H54 (cell line): ENCODE measurements at places on chromosomes 1 and 21.

DNA sequence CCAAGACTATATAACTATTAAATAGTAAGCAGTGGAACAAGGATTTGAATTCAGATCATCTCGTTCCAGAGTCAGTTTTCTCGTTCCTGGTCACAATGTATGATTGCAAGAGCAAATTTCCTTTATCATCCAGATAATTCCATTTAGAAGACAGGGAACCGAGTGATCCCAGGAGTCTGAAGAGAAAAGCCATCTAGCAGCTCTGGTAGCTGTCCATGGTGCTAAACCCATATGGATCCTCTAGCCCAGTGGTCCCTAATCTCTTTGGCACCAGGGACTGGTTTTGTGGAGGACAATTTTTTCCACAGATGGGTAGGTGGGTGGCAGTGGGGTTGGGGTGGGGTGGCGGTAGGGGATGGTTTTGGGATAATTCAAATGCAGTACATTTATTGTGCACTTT is 229.4 kb downstream of the PTPRU start:
- no peak for DNase-seq

- DNase-seq: no peak
Observed at GRCh38 chr21:31848326-31848985, 24.4 kb upstream of the HUNK start.

GRCh38 chr1:211532088-211532444 is 40.1 kb upstream of the RD3 start:
- no peak for DNase-seq

DNA sequence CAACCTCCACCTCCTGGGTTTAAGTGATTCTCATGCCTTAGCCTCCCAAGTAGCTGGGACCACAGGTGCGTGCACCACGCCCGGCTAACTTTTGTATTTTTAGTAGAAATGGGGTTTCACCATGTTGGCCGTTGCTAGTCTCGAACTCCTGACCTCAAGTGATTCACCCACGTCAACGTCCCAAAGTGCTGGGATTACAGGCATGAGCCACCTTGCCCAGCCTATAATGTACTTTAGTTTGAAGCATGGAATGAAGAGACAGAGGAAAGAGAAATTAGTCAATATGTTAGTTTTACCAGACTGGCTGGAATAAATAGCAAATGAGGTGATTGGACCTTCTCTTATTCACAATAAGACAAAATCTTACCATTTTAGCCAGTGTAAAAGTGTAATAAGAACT is 89.0 kb downstream of the GTF2B start:
- DNase-seq: no peak

DNA sequence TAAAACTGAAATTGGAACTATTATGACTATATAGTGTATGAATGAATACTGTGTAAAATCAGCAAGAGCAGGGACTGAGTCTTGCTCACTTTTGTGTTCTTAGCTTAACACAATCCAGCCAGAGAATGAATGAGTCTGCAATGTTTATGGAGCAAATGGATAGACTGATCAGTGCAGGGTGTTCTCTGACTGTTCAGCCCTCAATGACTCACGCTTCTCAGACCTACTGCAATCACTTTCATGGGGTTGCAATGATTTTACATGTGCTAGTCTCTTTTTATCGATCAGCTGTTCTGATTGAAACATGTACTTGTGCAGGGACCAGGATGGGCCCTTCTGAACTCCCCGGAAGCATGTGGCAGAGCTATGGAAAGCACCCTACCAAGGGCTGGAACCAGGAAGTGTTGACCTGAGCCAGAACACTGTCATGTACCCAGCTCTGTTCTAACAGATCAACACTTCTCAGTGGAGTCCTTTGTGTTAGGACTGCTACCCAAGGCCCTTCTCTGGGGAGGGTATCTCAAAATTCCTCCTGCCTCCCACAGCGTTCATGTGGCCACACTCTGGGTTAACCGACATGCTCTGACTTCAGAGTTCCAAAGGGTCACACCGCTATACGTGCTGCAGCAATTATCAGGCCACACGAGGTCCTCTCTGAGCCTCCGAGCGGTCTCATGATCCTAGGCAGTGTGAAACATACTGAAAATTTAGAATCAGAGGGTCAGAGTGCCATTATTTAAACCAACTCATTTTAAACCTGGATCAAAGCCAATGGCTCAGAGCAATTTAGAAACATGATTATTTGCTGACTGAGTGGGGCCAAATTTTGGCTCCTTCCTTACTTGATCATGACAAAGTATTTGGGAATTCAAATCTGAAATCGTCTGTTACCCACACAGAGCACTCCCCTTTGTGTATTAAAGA is 35.2 kb downstream of the GRIK1 start:
- no peak for DNase-seq

DNA sequence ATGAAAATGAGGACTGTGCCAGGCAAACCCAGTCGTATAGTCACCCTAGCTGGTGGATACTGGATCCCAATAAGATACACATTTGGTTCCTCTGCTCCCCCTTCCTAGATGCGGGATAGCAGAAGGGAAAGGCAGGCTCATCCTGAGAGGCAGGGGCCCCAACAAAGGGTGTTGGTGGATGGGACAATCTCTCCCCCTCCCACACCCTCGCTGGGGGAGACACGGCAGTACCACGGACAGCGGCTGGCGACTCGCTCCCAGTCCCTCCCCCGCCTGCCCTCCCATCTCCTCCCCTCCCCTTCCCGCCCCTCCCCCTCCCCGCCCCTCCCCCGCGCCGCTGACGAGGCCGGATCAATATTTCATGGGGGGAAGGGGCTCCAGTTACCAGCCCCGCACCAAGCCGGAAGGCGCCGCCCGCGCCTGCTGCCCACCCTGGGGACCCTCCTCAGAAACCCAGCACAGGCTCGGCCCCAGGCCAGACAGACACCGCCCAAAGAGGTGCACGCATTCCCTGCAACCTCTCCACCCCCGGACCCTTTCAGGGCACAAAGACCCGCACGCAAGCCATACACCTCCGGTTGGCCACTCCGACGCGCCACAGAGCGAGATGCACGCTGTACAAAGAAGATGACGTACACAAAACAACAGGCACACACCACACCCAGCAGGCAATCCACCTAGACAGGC is 11.5 kb downstream of the RIMS3 start:
- no peak for DNase-seq

DNA sequence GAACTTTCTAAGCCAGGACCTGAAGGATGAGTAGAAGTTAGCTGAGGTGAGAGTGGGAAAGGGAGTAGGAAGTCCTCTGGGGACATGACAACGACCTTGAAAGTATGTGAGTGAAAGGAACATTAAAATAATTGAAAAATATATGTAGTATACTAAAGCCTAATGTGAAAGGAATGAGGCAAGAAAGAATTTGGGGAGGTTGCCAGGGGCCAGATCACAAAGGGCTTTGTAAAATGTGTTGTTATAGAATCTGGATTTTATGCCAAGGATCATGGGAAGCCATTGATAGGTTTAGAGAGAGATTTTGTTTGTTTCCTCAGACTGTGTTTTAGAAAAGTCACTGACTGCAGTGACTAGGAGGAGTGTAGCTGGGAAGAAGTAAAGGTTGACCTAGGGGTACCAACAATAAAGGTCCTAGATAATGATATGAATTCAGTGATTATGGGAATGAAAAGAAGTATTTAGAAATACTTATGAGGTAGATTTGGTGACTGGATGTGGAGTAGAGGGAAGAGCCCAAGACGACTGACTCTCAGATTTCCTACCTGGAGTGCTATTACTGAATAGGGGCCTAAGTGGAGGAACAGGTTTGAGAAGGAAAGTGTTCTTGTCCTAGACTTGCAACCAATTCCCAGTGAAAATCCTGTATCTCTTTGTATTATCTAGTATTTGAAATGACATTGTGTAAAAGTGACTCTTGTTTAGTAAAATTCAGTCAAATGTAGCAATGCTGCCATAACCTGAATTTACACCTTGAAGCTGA is 179.8 kb downstream of the PHTF1 start:
- no peak for DNase-seq

- DNase-seq: no peak
Observed at GRCh38 chr21:20729376-20729775, 268.8 kb upstream of the NCAM2 start.

DNA sequence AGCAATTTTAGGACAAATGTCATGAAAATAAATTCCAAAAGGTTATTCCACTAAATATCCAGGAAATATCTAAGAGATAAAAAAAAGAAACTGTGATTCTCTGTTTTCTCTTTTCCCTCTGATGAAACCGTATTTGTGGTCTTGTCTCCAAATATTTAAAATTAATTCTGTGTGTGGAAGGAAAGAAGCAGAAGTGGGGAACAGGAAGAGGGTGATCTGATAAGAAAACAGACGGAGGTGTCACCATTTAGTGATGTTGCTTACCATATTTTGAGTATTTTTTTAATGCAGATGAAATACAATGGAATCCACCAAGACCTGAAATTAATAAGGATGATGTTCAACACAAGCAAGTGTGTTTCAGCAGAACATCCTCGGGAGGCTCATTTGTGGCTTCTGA is 29.6 kb downstream of the CLCA1 start:
- DNase-seq: no peak

DNA sequence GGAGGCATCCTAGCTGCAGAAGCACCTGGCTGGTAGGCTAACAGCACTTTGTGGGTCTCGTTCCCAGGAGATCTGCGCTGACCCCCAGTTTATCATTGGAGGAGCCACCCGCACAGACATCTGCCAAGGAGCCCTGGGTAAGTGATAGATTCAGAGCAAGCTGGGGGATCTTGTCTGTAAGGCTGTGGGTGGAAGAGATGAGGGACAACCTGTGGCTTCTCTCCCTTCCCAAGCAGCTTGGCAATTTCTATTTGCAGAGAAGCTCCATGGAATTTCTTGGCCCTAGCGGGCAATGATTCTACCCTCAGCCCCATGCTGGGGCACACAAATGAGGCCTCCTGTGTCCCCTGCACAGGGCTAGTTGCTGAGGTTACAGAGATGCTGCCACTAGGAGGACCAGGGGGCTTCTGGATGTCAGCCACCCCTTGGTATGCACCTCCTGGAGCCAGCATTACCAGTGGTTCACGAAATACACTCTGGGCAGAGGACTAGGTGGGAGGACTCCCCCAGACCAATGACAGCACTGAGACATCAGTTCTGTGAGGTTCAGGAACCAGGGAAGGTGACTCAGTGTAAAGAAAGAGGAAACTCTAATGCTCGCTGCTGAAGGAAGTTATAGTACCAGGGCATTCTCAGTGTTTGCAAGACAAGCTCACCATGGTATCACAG is 5.5 kb downstream of the CAPN2 start:
- no peak for DNase-seq

DNA sequence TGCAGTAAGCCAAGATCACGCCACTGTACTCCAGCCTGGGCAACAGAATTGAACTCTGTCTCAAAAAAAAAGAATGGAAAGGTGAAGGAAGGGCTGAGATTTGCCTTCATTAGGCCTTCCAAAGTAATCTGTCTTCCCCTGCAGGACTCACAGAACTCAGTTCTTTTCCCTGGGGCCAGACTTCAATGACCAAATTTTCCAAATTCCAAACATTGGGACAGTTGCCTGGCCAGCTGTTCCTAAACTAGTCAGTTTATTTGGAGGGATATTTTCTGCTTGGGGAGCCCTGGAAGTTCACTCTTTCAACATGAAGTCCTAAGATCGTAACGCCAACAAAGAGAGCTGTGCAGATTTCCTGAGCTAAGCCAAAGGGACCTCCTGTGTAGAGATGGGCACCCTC is 5.4 kb upstream of the DEDD start:
- no peak for DNase-seq

DNA sequence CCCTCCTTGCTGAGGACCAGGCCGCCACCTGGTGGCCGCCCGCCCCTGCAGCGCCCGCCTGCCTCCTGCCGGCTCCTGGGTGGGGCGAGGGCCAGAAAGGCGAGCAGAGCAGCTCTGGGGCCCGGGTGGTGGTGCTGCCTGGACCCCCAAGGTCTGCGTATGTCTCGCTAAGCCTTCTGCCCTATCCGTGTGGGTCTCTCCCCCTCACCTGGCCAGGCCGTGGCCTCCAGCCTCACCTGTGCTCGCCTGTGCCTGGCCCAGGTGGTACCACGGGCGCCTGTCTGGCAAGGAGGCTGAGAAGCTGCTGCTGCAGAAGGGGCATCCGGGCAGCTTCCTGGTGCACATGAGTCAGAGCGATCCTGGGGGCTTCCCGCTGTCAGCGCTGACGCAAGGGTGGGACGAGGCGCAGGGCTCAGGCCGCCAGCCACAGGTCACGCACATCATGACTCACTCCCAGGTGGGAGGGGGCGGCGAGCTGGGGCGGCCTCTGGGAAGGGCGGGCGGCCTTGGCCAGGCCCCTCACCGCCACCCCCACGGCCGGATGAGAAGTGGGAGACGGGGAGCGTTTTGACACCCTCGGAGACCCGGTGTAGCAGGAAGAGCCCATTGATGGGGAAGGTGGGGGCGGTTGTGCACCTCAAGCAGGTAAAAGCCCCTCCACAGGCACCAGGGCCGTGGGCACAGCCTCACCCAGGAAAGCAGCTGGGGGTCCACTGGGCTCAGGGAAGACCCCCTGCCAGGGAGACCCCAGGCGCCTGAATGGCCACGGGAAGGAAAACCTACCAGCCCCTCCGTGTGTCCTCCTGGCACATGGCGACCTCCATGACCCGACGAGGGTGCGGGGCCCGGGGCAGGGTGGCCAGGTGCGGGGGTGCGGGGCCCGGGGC is 9.9 kb downstream of the RNF223 start:
- DNase-seq: peak; percentile 94

DNA sequence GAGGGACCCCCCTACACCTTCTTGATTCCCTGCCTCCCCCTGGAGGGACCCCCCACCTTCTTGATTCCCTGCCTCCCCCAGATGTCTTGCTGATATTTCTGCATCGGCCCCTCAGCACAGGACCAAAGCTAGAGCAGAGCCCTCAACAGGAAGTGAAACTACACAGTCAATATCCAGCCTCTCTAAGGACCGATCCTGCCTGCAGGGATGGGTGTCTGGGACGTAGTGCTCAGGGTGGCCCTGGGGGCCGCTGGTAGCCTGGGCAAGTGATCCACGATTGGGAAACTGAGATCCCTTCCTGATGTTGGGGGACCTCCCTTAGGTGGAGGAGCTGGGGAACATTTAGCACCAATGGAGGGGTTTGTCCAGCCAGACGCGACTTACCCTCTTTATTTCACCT is 3.9 kb upstream of the LEFTY2 start:
- no peak for DNase-seq

DNA sequence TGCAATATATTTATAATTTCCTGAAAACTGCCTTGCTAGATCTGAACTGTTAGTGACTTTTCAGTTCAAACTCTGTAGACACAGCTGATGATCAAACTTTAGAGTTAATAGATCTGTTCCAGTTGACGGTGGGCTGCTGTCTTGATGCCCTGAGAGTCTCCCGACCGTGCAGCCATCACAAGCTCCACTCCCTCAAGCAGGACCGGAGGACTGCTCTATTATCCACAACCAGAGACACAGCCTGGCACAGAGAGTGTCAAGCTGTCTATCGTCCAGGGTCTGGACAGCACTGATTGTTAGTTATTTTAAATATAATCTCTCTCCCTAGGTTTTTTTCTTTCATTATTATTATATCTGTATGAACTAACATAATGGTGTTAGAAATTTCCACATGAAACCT is 8.0 kb downstream of the CHODL start:
- DNase-seq: no peak

- DNase-seq: no peak
Observed at GRCh38 chr1:30012455-30013440, 710.6 kb downstream of the MATN1 start.

DNA sequence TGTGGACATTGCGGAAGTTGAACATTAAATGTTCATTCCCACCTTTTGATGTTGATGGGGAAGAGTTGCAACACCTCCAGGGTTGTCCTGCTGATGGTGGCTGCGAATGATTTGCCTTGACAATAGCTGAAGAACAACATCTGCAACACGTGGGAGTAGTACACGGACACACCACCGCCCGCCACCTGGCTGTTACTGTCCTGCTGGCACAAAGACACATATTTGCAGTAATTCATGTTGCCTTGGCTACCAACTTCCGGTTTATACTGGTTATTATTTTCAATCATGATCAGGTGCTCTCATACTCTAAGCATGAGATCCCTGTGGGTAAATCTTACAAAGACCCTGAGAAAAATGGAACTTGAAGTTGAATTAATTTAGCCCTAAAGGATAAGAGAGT is 55.2 kb downstream of the UBR4 start:
- no peak for DNase-seq
